Right ventricle myocardium inferior (tissue), 1 donor: ENCODE measurements at places on chromosomes 11 and 22.

GRCh38 chr11:79663017-79663416 lies 222.2 kb upstream of the TENM4 start:
- no peak for DNase-seq

GRCh38 chr22:43500792-43501785 lies 89.3 kb downstream of the MPPED1 start:
- no peak for DNase-seq

GRCh38 chr22:48335442-48336139 lies 1492.1 kb downstream of the BRD1 start:
- no peak for DNase-seq

DNA sequence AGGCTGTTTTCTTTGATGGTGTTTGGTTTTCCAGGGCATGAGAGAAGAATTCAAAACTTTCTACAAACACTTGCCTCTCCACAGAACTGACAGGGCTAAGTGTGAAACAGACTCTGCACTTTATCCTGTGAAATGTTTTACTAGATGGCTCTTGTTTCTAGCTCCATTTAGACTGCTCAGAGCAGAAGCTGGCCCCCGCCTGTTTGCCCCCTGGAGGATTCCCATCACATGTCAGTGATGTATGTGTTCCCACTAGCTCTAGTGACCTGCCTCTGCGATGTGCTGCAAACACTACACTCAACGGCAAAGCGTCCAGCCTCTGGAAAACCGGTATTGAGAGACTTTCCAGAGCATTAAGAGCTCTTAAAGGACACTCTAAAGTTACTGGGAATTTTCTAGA lies 41.4 kb upstream of the PCF11 start:
- DNase-seq, result no peak

GRCh38 chr11:73464347-73464746 lies 88.1 kb downstream of the RELT start:
- no peak for DNase-seq

DNA sequence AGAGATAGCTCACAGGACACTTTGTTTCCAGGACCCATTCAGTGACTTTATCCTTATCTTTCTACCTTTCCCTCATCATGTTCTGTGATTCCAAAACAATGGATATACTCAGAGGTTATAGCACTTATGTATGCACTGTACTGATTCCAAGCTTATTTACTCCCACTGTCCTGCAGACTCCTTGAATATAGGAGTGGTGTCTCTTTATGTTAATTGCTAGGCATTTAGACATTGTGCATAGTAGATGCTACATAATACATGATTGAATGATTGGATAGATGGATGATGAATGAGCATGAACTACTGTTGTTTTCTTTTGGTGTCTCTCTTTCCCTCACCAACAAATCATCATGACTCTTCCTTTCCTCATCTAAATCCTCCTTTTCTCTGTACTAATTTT lies 279.1 kb upstream of the RAG2 start:
- no peak for DNase-seq

GRCh38 chr22:42964994-42965699 lies 49.8 kb downstream of the PACSIN2 start:
- DNase-seq, result no peak

DNA sequence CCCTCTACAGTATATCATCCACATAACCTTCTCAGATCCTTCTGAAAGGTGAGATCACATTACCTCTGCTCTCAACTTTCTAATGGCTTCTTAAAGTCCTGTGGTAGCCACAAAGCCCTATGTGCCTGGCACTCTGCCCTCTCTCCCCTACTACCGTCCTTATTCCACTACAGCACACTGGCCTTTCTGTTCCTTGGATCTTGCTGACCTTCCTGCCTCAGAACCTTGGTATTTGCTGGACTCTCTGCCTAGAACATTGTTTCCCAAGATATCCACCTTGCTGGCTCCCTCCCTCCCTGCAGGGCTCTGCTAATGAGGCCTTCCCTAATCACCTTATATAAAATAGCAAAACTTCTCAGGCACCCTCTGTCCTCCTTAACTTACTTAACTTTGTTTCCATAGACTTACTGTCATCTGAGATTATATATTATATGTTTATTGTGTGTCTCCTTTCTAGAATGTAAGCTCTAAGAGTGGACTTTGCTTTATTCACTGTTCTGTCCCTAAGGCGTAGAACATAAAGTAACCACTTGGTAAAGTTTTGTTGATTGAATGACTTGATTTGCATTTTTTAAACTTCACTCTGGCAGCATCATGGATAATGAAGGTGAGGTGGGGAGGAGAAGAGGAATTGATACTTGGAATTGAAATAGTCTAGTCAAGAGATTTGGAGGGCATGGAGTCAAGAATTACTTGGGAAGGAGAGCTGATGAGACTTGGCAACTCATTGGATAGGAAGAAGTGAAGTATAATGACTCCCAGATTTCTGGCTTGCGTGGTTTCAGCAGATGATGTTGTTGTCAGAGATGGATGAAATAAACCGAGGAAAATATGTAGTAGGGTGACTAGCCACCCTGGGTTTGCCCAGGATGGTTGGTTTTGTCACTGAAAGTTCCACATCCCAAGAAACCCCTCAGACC lies 10.5 kb downstream of the POLD3 start:
- DNase-seq, result no peak

DNA sequence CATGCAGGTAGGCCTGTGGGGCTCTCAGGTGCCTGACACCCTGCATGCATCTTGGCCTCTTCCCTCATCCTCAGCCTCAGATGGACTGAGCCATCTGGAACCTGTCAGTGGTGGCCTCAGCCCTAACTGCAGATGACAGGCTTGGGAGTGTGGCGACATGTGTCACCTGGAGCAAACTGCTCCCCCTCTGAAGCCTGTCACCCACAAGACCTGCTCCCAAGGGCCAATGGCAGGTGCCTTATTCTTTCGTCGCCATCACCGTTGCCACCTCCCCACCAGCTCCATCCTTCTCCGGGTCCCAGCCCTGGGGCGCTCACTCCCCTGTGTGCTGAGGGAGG lies 3.6 kb upstream of the SEPTIN5 start:
- no peak for DNase-seq

GRCh38 chr11:68956547-68957254 lies 24.1 kb downstream of the MRGPRD start:
- peak; percentile 37 for DNase-seq

GRCh38 chr22:49533886-49534285 lies 293.8 kb downstream of the BRD1 start:
- no peak for DNase-seq

DNA sequence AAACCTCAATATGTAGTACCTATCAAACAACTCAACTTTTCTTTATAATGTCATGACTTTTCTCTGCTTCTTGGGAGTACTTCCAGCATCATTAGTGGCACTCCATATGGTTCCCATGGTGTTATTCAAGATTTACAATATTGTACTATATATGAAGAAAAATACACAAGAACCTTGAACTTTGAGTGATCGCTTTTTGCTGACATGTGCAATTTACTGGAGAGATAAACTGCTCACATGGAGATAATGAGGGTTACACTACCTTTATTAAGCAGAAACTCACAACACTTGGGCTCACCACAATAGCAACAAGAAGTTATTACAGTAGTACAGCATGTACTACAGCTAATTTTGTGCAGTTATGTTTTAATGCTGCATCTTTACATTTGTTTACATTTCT lies 388.2 kb downstream of the DLG2 start:
- no peak for DNase-seq

DNA sequence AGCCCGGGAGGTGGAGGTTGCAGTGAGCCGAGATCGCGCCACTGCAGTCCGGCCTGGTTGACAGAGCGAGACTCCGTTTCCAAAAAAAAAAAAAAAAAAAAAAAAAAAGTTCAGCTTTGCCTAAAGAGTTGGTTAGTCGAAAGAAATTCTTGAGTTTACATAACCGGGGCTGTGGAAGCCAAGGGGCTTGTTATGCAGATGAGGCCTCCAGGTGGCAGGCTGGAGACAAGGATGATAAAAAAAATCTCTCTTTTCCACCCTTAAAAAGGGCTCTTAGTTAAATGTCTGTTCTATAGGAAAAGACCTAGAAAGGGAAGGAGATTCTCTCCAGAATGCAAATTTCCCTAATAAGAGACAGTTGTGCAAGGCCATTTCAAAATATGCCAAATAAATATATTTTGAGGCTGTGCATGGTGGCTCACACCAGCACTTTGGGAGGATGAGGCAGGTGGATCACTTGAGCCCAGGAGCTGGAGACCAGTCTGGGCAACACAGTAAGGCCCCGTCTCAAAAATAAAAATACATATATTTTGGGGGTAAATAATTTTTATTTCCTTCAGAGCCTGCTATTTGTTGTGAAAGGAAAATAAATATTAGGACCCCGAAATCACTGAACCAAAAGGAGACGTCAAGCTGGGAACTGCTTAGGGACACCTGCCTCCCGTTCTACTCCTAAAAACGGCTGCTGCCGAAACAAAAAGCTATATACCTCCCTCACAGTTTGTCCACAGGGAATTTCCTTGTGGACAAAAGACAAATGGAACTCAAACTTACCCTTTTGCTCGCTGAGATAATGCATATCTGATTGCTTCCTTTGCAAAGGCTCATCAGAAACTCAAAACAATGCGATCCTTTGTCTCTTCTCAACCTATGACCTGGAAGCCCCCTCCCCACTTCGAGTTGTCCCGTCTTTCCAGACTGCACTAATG lies 2.4 kb upstream of the IFITM2 start:
- peak; percentile 79 for DNase-seq

- DNase-seq, result no peak
Measured at GRCh38 chr11:17542249-17542648, 2.0 kb downstream of the USH1C start.

- DNase-seq, result no peak
Measured at GRCh38 chr11:60169264-60169915, 13.5 kb downstream of the MS4A6A start.

DNA sequence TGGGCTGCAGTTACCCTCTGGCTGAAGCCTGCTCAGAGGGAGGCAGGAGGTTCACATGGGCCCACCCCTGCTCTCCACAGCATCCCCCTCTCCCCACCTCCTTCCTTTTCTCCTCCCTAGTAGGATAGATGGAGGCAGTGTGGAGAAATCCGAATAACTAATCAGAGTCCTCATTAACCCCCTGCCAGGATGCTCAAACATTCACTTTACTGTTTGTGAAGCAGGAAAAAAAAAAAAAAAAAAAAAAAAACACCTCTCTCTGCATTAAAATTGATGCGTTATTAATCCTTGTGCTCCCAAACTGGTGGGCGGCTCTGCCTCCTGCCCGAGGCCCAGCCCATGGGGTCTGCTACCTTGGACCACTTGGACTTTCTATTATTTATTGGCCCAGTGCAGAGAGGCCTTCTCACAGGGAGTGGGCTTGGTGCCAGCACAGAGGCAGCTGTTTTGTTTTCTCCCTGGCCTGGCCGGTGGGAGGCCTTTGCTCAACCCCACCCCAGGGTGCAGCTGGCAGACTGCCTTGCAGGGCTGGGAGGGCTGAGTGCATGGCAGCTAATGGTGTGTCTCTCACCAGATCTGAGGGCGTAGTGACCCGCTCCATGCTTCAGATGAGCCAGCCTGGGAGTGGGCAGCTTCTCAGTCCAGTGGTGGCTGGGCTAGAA lies 150.7 kb downstream of the PKNOX2 start:
- DNase-seq, result peak; percentile 82

GRCh38 chr11:84800755-84801346 lies 826.3 kb downstream of the DLG2 start:
- DNase-seq, result no peak

DNA sequence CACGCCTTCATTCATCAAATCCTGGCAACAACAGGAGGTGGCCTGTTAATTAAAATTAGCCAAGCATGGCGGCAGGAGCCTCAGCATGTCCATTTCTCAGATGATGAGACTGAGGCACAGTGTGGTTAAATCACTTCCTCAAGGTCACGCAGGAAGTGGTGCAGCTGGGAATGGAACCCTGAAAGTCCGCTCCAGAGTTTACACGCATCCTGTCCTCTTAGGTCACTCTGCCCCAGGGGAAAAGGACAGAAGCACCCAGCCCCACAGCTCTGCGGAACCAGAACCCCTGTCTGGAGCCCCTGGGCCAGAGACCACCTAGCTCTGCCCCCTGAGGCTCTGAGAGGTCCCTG lies 19.6 kb downstream of the RPL3 start:
- DNase-seq, result peak; percentile 50

GRCh38 chr11:80783561-80783960 lies 1342.7 kb upstream of the TENM4 start:
- no peak for DNase-seq

- DNase-seq, result no peak
Measured at GRCh38 chr11:37946155-37946766, 1348.2 kb upstream of the RAG2 start.

GRCh38 chr11:99419991-99420390 lies 399.2 kb downstream of the CNTN5 start:
- DNase-seq, result no peak

- no peak for DNase-seq
Measured at GRCh38 chr22:36016684-36017083, 11.9 kb downstream of the RBFOX2 start.

GRCh38 chr11:72930008-72930407 lies 115.8 kb downstream of the ATG16L2 start:
- DNase-seq, result no peak

DNA sequence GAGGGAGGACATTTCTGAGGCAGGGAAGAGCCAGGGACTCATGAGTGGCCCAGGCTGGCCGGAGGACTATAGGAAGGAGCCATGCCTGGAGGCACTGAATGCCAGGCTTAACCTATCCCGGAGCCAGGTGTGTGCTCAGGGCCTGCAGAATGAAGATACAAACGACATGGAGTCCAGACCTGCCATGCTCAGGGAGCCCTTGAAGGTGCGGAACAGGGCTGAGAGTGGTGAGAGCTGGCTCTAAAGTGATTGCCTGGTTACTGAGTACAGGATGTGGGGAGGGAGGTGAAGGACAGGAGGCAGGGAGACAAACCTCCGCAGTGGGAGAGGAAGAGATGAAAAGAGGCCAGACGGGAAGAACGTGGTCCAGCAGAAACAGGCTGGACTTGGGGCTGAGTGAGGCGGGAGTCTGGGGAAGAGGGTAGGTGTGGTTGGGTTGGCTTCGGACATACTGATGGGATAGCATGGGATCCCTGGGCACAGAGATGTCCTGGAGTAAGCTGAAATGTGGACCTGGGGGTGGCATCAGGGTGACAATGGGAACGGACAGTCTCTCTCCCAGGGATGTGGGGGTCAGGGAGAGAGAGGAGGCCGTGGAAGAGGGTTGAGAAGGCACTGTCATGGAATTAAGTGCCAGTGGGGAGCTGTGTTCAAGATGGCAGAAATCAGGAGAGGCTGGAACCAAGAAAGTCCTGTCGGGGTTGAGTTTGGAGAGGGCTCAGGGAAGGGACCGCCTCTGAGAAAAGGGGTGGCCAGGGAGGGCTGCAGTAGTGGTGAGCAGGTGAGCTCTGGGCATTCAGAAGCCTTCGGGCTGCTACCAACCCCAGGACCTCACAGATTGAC lies 1.5 kb upstream of the ANKRD13D start:
- DNase-seq, result peak; percentile 55
